ENCODE measurements at places on chromosomes 7 and 10. TPM values are rescaled to one million over a fixed set of nuclear protein-coding genes. Genes with fewer than 3 reads are reported as not detected.

GRCh38 chr7:152709287-152710152 is 33.6 kb upstream of the XRCC2 start:
- no peak for DNase-seq

DNA sequence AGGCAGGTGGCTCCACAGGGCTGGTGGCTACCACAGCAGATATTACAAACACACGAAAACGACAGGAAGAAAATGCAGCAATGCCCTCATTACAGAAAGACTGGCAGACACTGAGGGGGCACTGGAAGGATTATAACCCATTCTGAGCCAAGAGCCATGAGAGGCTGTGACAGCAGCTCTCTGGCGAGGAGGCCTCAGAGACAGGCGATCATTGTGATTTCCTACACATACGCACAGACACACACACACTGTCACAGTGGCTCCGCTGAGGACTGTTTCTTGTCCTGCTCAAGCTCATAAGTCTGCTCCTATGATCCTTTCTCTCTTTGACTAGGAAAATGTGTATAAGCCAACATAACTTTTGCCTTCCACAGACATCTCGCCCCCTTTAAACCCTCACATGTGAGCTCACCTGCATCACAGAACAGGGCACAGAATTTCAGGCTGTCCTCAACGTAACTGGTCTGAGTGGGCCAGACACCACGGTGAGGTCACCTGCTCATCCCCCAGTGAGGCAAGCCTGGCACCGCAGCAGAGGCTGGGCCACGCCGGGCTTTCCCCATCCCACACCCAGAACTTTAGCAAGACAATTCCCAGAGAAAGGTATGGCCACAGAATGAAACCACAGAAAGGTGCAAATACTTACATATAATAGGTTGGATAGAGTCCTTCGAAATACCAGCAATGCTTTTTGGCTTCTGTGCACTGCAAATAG is 51.7 kb downstream of the VOPP1 start:
- DNase-seq = no peak

DNA sequence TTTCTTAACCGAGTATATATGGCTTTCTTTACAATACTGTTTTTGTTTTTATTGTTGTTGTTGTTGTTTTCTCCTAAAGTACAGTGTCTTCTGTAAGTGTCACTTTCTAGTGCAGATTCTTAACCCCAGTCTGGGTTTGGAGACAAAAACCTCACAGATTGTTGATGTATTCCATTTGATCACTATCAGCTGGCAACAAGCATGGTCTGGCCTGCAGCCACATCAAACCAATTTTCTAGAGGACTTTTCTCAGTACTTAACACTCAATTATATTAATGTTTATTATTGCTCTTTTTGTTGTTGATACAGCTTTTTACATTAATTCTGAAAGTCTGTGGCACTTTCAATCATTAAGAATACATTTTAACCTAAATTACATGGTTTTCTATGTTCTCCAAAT is 17.1 kb downstream of the LRRN3 start:
- DNase-seq = no peak

DNA sequence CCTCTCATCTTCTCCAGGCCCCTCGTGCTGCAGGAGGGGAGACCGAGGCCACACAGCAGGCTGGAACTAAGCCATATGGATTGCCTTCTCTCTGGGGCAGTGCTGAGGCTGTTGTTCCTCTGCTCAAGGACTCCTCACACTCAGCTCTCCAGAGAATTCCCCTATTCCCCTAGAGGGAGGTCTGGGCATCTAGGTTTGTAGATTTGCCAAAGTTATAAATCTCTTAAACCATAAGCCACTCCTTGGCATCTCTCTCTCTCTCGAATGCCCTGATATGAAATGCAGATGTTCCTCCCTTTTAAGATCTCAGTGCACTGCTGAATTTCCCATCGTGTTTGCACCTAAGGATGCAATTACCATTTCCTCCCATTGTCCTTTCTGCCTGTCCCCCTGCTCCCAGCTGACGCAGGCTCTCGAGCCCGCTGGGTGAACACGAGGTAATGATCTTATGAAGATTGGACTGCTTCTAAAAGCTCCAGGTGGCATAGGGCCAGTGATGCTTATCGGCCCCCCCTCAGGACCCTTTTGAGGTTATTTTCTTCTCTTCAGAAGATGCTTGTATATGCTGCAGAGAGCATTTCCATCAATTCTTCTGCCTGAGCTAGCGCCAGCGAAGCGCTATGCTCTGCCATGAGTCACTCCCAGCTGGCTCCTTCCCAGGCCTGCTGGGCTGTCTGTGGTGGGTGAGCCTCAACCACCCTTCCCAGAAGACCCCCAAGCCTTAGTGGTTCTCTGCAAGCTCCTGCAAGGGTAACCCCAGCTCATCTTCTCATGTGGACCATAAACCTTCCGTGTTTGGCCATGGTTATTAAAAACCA is 41.6 kb upstream of the AQP1 start:
- no peak for DNase-seq

DNA sequence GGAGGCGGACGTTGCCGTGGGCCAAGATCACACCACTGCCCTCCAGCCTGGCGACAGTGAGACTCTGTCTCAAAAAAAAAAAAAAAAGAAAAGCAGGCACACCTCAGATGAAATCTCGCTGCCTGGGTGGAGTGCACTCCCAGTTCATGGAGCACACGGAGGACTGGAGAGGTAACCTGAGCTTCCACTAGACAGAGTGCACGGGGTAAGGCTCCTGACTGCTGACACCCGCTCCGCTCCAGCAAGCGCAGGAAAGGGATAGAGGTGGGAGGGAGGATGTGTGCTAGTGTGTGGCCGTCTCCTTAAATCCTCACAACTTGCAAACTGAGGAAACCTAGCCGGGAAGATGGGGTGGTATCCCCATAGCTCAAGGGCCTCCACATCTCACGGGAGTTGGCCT is 50.8 kb downstream of the FAM53B start:
- no peak for DNase-seq

DNA sequence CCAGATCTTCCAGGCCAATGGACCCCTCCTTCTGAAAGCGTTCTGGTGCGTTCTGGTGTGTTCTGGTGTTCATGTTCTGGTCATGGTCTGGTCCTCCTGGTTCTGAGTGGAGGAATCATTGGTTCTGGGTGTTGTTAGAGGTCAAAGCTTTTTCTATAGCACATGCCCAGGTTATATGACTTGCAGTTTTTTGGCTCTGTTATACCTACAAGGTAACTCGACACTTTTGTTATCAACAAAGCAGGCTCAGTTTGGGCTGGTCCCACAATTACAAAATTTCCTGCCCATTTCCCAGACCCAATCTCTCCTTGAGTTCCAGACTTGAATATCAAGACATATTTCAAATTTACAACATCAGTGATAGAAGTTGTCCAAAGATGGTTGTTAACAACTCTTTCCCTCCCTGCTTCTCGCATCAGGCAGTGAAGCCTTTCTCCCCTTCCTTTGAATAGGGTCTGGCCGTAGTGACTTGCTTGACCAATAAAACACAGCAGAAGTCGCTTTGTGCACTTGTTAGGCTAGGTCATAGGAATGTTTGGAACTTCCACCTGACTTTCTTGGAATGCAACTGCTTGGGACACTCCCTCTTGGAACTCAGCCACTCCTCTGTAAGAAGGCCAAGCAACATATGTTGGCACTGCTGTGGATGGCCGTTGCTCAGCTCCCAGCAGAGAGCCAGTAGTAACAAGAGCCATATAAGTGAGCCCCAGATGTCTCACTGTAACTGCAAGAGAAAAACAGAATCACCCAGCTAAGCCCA is 83.1 kb upstream of the STEAP1B start:
- no peak for DNase-seq

DNA sequence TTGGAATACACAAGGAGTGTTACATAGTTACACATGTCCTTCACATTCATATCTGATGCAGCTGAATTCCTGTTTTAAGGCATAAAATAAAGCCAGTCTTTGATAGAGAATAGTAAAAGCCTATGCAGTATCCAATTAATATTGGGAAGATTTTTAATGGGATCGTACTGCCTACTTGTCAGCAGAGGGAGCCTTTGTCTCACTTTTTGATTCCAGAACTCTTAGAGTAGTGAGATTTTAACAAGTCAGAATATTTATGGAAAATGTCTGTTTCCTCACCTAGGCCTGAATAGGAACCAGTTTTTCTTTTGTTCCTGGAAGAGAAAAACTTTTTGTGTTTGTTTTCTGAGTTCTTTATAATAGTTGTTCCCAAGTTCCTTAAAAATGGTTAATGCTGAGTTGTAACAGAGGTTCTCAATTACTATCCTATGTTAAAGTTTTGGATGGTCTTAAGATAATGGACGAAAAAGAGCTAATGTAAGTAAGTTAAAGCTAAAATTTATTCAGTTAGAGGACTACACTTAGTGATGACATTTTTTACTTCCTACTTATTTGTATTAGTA is 114.0 kb downstream of the BBS9 start:
- no peak for DNase-seq

GRCh38 chr10:93438613-93439253 is 43.4 kb downstream of the MYOF start:
- DNase-seq = no peak

DNA sequence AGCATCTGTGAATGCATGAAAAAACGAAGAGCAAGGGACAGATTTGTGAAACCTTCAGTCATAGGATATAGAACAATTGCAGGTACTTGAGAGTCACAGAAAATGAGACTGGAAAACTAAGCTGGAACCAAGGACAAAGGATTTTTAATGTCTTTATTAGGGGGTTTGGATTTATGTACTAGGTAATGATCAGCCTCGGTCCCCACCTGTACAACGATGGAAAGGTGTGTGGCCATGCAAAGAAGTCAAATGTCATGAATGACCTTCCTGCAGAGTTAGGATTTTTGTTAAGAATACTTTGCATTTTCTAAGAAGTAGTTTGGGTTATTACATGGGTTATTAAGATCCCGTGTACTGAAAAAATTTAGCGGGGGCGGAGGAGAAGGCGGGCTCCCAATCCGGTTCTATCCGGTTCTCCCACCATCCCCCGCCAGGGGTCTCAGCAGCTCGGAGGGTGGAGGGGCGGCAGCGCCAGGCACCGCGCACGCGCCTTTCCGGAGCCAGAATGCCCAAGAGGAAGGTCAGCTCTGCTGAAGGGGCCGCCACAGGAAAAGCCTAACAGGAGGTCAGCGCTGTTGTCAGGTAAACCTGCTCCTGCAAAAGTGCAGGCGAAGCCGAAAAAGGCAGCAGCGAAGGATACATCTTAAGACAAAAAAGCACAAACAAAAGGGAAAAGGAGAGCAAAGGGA is 327.5 kb upstream of the PLXDC2 start:
- peak; percentile 59 for DNase-seq

ATP6V1F gene
- polyA plus RNA-seq = 128 TPM

PNLIPRP2 gene
- 0.37 TPM for polyA plus RNA-seq

DLX6 gene
- 0.27 TPM for polyA plus RNA-seq

MNX1 gene
- not detected for polyA plus RNA-seq

All from ovary (tissue), 10 donors.